ENCODE measurements at places on chromosomes 1 and 21. TPM values are rescaled to one million over a fixed set of nuclear protein-coding genes. Genes with fewer than 3 reads are reported as not detected.

MCOLN2 gene
- total RNA-seq: 2.1 TPM

CLCN6 gene
- total RNA-seq: 17.1 TPM

APOBEC4 gene
- not detected for total RNA-seq

HMCN1 gene
- 6.9 TPM for total RNA-seq

ZNF593OS gene
- total RNA-seq: not detected

PRRX1 gene
- 51.3 TPM for total RNA-seq

PIGR gene
- not detected for total RNA-seq

LRRC38 gene
- total RNA-seq: 0.39 TPM

ESRRG gene
- 0.65 TPM for total RNA-seq

All from epithelial cell of alveolus of lung (primary cell).